ENCODE measurements at places on chromosomes 7 and 10.

DNA sequence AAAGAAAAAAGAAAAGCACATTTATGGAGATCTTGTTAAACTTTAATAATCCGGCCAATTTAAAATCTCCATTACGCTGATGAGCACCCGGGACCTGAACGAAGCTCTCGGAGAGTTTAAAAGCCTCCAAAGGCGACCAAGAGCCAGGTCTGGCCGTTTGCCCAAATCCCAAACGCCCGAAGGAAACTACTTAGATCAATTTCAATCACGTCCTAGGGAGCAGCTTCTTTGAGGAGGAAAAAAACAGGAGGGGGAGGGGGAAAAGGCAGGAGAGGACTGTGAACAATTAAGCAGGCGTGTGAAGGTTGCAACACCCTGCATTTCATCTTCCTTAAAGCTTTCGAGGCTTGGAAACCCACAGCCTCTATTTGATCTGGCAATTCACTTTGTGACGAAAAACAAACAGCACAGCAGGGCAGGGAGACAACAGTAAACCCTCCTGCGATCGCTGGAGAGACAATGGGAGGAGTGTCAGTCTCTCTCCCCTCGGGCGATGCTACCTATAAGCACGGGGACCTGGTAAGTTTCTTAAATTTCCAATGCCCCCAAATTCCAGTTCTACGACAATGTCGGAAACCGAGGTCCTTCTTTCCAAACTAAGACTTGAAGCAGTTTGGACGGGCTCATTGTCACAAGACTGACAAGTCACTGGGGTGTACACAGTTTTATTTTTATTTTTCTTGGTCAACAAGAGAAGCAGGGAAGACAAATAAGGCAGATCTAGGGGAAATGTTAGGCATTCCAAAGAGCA is 1.2 kb downstream of the KLF6 start:
- DNase-seq = no peak

GRCh38 chr7:98619450-98620321 is 2.6 kb downstream of the NPTX2 start:
- no peak for DNase-seq

DNA sequence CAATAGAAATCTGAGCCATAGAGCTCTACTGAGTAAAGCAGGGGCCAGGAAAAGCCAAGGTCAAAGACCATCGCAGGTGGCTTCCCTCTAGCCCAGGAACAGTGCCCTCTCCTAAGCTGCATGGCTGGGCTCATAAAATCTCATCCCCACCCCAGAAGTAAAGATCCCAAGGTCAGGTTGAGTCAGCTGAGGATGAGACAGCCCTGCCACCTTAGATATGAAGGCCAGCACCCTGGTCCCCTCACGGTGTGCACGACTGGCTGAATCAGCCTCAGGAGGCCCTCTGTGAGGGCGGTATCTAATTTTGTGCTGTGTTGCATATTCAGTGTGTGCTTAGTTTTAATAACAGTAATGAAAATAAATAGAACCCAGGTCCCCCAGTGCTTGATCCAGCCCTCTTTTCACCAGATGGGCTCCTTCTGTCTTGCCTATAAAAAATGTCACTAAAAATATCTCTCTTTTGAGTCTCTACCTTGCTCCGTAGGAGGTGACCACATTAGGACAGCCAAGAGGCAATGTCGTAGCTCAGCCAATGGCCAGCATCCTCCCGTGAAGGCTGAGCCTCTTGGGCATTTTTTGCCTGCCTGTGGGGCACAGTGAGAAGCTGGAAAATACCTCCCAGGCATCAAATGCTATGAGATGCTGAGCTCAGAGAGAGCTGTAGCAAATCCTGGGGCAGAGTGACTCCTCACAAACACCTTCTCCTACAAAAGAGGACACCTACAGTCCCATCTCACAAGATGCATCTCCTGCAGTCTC is 424.0 kb downstream of the PLXNA4 start:
- no peak for DNase-seq

DNA sequence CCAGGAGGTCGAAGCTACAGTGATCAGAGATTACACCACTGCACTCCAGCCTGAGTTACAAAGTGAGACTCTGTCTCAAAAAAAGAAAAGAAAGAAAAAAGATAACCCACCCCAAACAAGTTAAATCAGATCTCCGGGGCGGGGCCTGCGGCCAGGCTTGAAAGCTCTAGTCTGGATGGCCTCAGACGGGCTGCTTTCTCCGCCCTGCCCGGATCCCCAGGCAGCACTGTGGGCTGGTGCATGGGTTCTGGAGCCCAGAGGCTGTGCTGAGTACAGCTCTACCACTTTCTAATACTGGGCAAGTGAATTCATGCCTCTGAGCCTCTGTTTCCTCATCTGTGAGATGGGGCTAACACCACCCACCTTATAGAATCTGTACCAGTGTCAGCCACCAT is 83.7 kb downstream of the ZMIZ1 start:
- DNase-seq = no peak

DNA sequence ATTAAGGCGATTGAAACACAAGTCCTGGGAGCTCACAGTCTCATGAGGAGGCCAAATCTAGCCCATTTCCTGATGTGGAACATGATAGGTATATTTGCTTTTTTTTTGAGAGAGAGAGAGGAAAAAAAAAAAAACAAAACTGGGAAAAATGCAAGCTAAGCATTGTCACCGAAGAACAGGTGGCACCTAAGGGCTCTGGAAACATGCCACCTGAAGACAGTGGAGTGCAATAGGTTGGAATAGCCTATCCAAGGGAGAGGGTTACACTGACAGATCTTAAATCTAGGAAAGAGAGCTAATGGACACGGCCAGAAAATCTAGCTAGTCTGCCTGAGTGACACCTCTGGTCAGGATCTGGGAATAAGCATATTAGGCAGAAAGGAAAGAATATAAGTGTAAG is 110.2 kb downstream of the SRI start:
- no peak for DNase-seq

GRCh38 chr7:158743219-158743618 is 38.6 kb upstream of the NCAPG2 start:
- no peak for DNase-seq

GRCh38 chr7:68269405-68269804 is 1272.8 kb downstream of the TYW1 start:
- no peak for DNase-seq

- no peak for DNase-seq
Measured at GRCh38 chr10:14016931-14017333, 313.8 kb downstream of the FRMD4A start.

GRCh38 chr7:25809441-25809840 is 342.6 kb upstream of the NFE2L3 start:
- DNase-seq = no peak

DNA sequence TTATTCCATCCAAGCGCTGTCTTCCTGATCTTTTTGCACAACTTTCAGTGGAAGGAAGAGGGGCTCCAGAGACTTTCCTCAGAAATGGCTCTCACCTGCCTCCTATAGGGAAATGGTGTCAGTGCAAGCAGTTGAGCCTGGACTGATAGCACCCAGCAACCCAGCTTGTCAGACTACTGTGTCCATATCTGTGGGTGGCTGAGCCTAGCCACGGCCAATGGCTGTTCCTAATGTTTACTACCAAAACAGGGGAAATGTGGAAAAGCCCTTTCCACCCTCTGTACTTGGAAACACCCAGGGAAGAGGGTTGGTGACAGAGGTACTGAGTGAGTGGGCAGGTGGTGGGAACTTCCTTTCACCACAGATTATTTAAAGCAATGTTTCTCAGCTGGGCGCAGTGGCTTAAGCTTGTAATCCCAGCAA is 4.3 kb upstream of the YKT6 start:
- DNase-seq = peak; percentile 24

GRCh38 chr10:24715246-24715769 is 8.4 kb downstream of the ARHGAP21 start:
- DNase-seq = no peak

DNA sequence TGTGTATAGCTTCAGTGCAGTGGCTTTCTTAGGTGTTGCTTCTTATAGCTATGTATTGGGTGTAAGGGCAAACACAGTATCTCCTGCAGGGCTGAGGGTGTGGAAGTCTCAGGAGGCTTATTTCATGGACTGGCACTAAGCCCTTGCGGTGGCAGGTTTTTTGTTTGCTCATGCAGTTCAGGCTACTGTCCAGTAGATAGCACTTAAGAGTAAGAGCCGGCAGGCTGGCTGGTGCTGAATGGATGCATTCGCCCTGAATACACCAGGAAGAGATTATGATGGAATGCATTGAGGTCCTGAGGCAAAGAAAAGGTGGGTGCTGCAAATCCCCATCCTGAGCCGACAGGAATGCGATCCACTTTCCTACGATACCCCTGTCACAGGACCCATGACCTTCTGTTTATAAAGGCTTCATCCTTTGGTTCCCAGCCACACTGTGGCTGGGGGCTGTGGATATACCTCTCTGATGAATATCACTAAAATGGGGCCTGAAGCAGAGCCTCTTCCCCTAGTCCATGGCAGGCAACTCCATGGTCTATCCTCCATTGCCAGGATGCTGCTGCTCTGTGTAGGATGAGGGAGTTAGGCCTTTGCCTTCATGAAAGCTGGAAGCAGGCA is 44.9 kb downstream of the ANXA8 start:
- no peak for DNase-seq

- no peak for DNase-seq
Measured at GRCh38 chr7:55567571-55567970, 4.7 kb downstream of the VOPP1 start.

- DNase-seq = no peak
Measured at GRCh38 chr10:82609845-82610244, 734.9 kb downstream of the NRG3 start.

DNA sequence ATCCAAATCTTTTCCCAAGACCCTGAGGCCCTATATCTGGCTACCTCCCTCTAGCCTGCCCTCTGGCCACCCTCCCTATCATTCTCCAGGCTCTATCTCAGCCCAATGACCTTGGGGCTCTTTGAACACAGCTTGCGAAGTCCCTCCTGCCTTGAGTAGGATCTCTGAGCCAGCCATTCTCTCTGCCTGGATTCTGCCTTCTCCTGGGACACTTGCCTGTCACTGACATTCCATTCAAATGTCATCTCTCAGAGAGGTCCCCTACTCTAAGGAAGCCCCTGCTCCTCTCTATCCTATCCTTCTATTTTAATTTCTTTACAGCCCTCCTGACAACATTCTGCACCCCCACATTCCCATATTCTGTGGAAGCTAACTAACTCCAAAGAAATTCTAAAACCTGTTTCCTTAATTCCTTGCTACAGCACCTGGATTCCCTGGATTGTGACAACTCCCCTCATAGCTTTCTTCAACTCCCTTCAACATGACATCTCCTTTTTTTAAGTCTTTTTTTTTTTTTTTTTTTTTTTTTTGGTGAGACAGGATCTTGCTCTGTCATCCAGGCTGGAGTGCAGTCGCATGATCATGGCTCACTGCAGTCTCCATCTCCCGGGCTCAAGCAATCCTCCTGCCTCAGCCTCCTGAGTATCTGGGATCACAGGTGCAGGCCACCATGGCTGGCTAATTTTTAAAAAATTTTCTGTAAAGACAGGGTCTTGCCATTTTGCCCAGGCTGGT is 81.0 kb upstream of the ASAH2 start:
- DNase-seq = no peak

DNA sequence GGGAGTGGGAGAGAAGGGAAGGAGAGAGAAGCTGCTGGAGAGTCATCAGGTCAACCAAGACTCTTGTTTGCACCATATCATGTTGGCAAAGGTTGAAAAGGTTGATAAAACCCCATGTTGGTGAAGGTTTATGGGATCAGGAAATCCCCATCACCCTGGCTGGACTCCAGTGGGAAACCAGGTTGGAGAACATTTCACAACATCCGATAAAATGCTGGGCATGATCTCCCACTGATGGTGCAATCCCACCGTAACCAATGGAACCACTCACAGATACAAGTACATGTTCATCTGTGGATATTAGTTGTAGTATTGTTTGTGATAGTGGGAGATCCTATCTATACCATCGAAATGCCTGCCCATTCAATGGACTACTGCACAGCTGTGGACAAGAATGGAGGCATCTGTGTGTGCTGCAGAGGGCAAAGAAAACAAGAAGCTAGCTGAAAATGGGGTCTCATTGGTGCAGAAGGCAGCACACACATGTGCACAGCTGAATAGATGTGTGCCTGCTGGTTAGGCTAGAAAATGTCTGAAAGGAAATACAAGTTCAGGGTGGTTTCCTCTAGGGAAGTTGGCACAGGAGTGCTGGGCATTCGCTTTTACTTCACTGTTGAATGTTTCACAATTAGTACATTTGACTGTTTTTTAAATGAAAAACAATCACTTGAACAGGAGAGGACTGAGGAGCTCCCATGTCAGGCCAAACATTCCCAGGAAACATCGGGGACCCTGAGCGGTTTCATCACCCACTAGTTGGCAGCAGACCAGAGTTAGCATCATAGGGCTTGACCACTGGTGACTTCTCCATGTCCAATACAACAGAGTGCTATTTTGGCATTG is 80.4 kb upstream of the MGMT start:
- DNase-seq = no peak

GRCh38 chr7:81525841-81526240 is 244.0 kb downstream of the HGF start:
- DNase-seq = no peak

GRCh38 chr10:6535156-6535764 is 44.8 kb downstream of the PRKCQ start:
- DNase-seq = no peak

GRCh38 chr10:76202777-76203176 is 771.4 kb downstream of the LRMDA start:
- no peak for DNase-seq

GRCh38 chr7:132758986-132759385 is 182.7 kb upstream of the PLXNA4 start:
- DNase-seq = no peak

DNA sequence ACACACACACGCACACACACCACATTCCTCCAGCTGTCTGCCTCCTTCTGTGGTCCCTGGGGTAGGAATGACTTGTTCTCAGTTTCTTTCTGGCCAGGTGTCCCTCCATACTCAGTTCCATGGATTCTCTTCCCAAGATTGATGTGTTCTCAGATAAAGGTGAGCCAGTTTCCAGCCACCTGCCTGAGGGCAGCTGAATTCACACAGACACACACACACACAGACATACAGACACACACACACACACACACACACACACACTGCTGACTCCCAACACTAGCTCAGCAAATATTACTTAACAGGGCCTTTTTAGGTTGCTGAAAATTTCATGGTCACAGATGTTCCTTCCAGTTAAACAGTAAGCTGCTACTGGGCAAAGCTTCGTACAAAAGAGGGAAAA is 45.4 kb upstream of the GDF10 start:
- no peak for DNase-seq

DNA sequence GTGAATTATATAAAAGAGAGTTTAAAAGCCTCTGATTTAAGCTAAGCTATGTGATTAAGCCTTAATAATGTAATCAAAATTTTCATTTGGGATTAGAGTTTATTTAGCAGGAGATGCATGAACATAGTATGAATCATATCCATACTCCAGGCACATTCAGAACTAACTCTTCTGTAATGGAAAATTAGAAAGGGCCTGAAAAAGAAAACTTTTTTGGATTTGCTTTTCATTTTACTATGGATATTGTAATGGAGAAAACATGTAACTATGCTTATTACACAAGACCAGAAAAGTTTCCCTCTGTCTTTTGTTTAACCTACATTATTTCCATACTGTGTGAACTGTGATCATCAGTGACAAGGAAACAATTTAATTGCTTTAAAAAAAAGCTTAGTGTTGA is 22.0 kb downstream of the TES start:
- no peak for DNase-seq

GRCh38 chr7:135463908-135464307 is 46.0 kb downstream of the CNOT4 start:
- no peak for DNase-seq

GRCh38 chr7:50346545-50347497 is 42.3 kb downstream of the IKZF1 start:
- DNase-seq = no peak

All from NCI-H1930 (cell line).